ENCODE measurements at places on chromosomes 3 and 15. TPM values are rescaled to one million over a fixed set of nuclear protein-coding genes. Genes with fewer than 3 reads are reported as not detected.

The TGFBR2 gene
- total RNA-seq = 38.6 TPM

The SPESP1 gene
- 0.50 TPM for total RNA-seq

GRCh38 chr15:55527150-55527549 is 19.1 kb upstream of the DNAAF4 start:
- DNase-seq = no peak

DNA sequence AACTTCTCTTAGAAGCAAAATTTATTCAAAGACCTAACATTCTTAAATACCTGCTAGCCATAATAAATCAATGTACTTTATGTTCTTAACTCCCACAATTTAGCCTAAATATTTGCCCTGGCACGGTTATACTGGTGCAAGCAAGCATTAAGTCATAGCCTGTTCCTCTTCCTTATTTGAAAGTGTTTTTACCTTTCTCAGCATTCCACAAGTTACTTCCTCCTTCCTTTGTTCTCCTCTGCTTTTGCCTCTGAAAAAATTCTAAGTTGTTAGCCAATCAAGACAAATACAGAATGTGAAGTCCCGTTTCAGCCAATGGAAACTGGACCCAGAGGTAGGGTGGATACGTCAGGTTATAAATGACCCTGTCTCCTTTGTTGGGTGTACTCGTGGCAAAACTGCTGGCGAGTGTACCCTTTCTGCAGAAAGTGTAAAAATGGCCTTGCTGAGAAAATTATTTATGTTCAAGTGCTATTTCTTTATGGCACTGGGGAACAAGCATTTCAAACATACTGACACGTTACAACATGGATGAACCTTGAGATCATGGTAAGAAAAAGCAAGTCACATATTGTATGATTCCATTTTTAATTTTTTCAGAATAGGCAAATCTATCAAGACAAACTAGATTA is 3.1 kb upstream of the TATDN2 start:
- DNase-seq = no peak

GRCh38 chr3:122324871-122325323 is at the start of gene CSTA:
Gene CSTA, plus strand, starts transcription at chr3:122325248. Its CDS starts 45 bp downstream, at chr3:122325293.
- DNase-seq = no peak

DNA sequence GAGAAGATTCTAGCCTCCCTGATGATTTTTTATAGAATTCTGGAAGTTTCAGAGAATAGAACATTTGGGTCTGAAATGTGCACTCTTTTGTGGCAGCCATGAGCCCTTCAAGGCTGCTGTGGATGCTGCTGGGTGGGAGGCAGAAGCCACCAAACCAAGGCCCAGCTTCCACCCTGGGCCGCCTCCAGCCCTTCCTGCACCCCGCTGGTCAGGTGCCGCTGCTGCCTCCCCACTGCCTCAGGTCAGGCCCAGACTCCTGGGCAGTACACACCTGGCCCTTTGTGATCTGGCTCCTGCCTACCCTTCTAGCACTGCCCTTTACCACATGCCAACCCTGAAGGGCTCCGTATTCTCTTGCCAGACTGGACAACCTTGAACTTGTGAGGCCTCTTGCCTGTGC is 28.3 kb downstream of the PPCDC start:
- DNase-seq = no peak

DNA sequence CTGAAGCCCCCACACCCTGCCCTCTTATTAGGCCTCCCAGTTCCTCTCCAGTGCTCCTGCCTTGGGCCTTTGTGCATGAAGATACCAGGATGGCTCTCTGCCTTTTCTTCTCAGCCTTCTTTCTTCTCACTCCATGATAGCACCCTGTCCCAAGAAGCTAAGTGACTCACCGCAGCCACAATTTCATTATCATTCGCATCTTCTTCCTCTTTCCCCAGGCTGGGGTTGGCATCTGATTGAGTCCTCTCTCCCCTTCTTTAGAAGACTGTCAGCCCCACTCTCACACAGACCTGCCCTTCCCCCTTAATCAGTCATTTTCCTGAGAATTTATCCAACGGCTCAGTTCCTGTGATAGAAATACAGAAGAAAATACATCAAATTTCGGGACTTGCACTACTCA is 102.0 kb downstream of the STAC start:
- no peak for DNase-seq

DNA sequence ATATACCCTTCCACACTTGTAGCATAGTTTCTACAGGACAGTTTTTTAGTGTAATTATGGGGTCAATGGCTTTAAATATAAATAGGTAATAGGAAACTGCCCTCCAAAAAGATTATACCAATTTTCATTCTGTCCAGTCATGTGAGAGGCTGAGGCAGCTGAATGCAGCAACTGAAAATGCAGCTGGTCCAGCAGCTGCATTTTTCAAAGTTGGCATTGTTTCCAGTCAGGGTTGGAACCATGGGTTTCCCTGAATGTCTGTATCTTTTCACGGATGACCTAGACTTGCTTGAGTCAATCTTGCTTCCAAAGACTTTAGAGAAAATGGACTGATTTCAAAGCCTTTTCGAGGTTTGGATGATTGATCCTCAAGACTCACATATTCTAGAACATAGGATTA is 9.9 kb upstream of the KNL1 start:
- no peak for DNase-seq
